Cortex of kidney (tissue), 1 donor: ENCODE measurements at places on chromosomes 6 and 20.

- DNase-seq = no peak
These were observed 333.3 kb upstream of the KCNQ5 start for GRCh38 chr6:72288592-72288991.

DNA sequence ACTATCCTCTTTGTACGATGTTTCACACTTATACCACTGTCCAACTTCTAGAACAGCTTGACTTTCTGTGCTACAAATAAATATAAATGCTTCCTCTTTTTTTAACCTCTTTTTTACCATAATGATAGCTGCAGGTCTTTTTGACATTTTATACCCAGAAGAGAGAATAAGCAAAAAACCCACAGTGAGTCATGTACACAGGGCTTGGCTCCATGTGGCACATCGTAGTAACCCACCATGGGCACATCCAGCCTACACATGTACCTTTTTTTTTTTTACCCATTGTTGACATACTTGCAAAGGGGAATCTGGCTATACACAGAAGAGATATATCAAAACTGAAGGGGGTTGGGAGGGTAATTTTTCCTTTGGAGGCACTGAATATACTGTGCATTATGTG is 59.5 kb upstream of the RSPO3 start:
- no peak for DNase-seq

- DNase-seq = no peak
These were observed 837.1 kb downstream of the EPHA7 start for GRCh38 chr6:92582211-92582610.

GRCh38 chr6:68958327-68958726 is 323.2 kb downstream of the ADGRB3 start:
- no peak for DNase-seq

DNA sequence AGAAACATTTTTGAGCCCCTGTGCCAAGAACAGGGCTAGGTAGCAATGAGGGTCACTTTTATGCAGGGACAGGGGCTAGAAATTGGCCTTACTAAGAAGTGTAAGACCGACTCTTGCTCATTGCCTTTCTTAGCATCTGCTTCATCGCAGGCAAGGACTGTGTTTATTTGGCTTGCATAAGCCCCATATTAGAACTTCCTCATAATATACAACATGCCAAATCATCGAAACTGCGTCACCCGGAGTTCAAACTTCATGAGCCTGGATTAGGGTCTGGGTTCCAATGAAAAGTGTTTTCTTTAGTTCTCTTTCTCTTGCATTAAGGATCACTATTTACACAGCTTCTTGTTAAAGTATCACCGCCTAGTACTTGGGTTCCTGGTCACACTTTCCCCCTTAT is 977 bp upstream of the SMAP1 start:
- DNase-seq = no peak

GRCh38 chr20:53216856-53217576 is 244.9 kb downstream of the TSHZ2 start:
- no peak for DNase-seq

- DNase-seq = no peak
These were observed 135.6 kb upstream of the PTPRK start for GRCh38 chr6:128655978-128656498.

- DNase-seq = no peak
These were observed 23.3 kb downstream of the ADGRG6 start for GRCh38 chr6:142325111-142325510.

GRCh38 chr6:82567621-82568020 is 204.0 kb downstream of the TPBG start:
- no peak for DNase-seq

DNA sequence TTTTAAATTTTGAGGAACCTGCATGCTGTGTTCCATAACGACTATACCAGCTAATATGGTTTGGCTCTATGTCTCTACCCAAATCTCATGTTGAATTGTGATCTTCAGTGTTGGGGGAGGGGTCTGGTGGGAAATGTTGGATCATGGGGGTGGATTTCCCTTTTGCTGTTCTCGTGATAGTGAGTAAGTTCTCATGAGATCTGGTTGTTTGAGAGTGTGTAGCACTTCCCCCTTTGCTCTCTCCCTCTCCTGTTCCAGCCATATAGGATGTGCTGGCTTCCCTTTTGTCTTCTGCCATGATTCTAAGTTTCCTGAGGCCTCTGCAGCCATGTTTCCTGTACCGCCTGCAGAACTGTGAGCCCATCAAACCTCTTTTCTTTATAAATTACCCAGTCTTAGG is 61.8 kb upstream of the NEDD9 start:
- no peak for DNase-seq

DNA sequence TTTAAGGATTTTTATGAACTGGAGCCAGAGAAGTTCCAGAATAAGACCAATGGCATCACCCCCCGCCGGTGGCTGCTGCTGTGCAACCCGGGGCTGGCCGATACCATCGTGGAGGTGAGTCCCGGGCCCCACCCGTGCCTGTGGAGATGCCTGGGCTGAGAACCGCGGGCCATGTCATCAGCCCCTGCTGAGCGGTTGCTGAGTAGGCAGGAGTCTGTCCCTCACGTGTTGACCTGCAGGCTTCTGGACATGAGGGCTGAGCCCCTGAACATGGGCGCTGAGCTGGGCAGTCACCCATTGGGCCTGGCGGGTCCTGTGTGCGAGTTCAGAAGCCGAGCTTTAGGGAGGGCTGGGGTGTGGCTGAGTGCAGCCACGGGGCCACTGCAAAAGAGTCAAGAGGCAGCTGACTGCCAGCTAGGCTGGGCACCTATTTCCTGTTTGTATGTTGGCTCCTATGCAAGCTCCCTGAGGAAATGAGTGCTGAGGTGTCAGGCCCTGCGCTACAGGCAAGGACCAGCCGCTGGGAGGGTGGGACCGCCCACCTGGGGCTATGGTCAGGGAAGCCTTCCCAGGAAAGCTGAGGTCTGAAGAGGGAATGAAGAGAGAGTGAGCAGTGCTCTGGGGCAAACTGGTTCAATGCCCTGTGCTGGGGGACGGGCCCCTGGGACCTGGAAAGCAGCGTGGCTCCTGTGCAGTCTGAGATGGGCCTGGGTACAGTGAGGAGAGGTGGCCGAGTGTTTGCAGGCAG is 34.3 kb downstream of the PYGB start:
- no peak for DNase-seq

- DNase-seq = no peak
These were observed 212.1 kb upstream of the MARCKS start for GRCh38 chr6:113644861-113645575.

- DNase-seq = no peak
These were observed 117.2 kb downstream of the LCA5 start for GRCh38 chr6:79420054-79420453.

GRCh38 chr20:15146948-15147347 is 809.5 kb upstream of the FLRT3 start:
- no peak for DNase-seq
